ENCODE measurements at places on chromosomes 2 and 18.

- no peak for DNase-seq
Measured at GRCh38 chr2:38264396-38265221, 112.5 kb downstream of the ATL2 start.

DNA sequence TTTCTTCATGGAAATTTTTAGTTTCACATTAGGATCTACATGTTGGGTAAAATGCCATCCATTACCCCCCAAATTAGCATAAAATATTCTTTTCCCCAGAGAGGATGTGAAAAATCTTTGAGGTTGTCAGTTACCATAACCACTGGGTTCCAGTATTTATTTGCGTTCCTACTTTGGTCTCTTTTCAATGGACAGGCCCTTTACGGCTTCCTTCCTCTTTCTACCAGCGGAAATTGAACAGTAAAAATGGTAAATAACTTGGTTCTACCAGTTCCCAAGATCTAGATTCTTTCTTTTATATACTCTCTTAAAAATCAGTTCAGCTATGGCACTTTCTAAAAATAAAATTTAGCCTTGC lies 169.2 kb upstream of the APCDD1 start:
- no peak for DNase-seq

- DNase-seq = no peak
Measured at GRCh38 chr2:130259594-130259993, 61.4 kb upstream of the TUBA3E start.

- no peak for DNase-seq
Measured at GRCh38 chr2:217404236-217404760, 544.4 kb upstream of the TNP1 start.

DNA sequence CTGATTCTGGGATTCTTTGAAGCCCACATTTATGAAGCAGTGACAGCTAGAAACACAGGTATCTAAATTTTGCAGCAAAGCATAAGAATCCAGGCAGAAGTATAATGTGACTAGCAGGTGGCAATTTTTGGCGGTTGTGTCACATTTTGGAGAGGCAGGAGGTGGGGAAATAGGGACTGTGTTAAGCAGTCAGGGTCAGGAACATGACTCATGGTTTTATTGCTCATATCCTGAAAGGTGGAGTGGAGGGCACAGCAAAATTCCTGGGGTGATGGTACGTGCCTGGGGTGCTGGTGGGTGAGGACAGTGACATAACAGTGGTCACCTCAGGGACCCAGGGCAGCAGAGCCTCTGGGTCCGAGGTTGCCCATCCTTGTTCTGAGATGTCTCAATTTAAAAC lies 63.5 kb upstream of the TTN start:
- DNase-seq = peak; percentile 69

GRCh38 chr18:12291690-12292089 lies 16.4 kb upstream of the TUBB6 start:
- DNase-seq = no peak

- DNase-seq = no peak
Measured at GRCh38 chr2:47177043-47177565, 22.0 kb upstream of the STPG4 start.

DNA sequence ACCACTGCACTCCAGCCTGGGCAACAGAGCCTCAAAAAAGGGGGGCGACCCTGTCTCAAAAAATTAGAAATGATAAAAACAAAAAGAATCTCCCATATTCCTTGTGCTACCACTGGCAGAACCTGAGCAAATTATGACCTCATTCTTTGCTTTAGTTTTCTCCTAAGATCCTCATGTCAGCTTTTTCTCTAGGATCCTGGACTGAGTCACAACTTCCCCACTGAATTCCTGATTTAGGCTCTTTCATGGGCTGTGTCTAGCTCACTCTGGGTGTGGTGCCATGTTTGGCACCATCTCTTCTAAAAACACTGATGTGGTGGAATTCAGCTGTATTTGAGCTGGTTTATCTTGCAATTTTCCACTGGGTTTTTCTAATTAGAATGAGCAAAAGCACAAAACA lies 37.1 kb downstream of the EXOC6B start:
- peak; percentile 70 for DNase-seq

DNA sequence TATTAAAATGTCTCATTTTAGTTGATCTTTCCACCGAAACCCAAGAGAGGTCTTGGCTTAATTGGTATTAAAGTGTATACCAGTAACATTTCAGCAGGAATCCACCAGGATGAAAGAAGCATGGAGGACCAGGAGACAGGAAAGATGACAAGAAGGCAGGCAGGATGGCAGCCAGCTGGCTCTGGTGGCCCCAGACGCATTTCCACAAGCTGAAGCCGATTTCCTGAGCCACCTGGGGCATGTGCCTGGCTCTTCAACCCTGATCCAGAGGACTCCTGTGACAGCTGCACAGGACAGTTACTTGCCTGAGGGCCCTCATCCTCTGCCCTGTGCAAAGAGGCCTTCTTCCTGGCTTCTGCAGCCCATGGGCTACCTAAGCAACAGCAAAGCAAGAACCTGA lies 56.9 kb upstream of the NFU1 start:
- no peak for DNase-seq

GRCh38 chr18:45412577-45412976 lies 202.7 kb upstream of the SLC14A2 start:
- no peak for DNase-seq

DNA sequence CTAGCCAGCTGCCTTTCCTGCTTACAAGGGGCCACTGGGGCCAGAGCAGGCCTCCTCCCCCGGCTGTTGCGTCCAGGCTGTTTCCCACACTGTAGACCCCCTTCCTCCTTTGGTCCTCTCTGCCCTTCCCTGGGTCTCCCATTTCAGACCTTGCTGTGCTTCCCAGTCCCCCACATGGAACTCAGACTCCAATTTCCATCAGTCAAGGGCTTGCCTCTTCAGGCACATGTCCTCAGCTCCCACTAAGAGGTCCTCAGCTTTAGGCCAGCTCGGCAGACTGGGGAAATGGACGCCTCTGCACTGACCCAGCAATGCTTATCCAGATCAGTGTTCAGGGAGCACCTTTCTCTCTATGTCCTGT lies 98.0 kb upstream of the BZW1 start:
- DNase-seq = no peak

DNA sequence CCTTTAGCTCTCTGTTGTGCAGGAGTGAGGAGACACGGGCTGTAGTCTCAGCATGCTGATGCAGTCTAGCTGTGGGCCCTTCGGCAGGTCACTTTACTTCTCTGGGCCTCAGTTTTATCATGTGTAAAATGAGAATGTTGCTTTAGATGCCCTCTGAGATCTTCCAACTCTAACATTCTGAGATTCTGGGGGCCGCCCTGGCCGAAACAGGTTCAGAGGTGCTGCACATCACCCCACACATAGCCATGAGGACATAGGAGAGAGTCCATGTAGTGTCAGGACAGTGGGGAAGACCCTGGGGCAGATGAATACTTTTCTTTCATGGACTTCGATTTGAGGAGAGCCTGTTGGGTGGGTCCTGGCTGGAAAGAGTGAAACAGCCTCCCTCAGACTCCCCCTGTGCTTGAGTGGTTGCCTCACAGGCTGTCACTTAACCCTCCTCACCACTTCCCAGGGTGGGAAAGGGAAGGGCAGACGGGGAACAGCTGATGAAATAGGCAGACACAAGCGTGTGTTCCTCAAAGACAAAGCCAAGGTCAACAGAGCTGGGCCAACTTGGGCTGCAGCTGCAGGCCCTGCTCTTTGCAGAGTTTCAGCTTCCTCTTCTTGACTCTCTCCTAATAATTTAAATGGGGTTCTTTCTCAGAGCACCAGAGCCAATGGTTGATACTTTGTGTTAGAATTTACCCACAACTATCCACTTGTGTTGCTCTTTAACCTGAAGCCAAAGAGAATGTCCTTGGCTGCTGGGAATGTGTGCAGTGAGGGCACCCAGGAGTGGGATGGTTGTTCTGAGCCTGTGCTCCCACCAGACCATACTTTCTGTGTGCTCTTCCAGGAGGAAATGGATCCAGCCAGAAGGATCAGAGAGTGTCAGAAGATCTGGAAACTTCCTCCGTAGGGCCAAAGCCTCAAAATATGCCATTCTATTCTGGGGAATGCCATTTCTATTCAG lies 14.7 kb upstream of the MRPL33 start:
- DNase-seq = no peak

DNA sequence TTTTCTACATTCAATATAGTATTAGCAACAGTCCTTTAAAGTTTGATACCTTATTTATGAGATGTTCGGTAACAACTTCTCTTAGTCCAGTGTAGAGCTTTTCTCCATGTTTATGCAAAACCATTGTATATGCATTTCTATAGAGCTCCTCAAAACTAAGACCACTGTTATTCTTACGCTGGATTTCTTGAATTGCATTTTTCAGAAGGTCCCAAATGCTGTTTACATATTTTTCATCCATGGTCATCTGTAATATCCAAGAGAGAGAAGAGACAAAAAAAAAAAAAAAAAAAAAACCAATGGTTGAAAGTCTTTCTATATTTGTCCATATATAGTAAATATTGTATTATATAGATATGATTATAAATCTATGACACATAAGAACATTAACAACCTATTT lies 27.6 kb downstream of the CUL3 start:
- DNase-seq = no peak
